CD4-positive, alpha-beta T cell treated with Interleukin-10 for 1 hour (primary cell): ENCODE measurements at places on chromosomes 3 and 15.

- DNase-seq, result no peak
Measured at GRCh38 chr3:59727902-59728586, 678.2 kb upstream of the CFAP20DC start.

- no peak for DNase-seq
Measured at GRCh38 chr3:72614394-72615074, 233.7 kb downstream of the SHQ1 start.

DNA sequence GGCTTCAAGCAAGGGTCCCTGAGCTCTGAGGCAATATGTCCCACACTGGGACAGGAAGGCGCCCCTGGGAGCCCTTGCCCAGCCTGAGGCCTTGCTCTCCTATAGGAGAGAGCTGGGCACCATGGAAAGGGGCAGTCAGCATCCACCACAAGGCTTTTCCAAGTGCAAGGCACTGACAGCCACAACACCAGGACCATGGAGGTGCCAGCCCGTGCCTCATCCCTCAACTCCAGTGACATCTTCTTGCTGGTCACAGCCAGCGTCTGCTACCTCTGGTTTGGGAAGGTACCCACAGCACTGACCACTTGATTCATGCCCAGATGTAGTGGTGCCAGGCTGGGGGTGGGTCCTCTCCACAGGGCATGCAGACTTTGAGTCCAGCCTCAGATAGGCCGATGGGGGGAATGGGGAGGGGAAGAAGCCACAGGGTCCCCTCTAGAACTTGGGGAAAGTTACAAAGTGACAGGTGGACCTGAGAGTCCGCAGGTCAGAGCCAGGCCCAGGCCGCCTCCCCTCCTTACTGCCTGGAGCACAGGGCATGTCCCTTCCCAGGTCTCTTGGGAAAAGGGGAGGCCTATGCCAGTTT, 11.8 kb downstream of the VILL start:
- DNase-seq, result no peak

DNA sequence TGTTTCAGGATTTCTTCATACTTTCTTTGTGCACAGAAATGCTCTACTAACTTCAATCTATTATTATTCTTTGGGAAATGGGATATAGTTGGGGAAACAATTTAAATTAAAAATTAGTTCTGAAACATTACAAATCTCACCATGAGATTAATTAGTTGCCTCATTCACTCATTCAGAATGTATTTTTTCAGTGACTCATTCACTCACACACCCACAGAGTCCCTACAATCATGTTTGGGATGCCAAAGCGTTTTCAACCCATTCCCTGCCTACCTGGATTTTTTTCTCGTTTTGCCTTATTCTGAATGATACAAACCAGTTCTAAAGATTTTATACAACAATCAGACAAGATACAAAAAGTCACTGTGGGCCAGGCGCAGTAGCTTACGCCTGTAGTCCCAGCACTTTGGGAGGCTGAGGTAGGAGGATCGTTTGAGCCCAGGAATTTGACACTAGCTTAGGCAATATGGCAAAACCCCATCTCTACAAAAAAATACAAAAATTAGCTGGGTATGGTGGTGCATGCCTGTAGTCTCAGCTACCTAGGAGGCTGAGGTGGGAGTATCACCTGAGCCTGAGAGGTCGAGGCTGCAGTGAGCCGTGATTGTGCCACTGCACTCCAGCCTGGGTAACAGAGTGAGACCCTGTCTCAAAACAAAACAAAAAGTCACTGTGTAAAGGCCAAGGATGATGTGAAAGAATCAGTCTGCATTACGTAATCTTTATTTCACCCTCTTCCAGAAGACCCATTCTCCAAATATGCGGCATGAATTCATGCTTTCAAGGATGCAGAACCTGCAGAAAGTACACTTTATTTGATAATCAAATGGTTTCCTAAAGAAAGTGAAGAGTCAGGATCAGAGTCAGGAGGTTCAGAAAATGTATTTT, 34.8 kb upstream of the ARHGEF3 start:
- no peak for DNase-seq

- DNase-seq, result no peak
Measured at GRCh38 chr3:107068980-107069379, 308.3 kb upstream of the CCDC54 start.

DNA sequence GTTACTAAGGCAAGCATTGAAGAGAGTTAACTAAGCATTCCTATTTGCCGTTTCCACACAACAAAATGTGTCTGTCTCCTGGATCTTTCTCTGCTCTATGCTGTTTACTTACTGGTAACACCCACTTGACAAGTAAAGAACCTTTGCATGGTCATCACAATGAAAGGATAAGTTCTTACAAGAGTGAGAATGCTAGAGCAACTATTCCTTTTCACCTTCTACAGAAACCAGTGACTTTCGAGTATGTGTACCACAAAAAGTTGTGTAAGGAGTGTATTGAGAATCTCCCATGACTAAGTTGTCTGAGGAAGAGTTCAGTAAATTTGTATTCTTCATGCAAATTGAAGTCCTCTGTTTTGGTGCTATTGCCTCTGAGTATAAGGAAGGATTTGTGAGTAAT, 10.8 kb downstream of the TIPARP start:
- no peak for DNase-seq

- DNase-seq, result no peak
Measured at GRCh38 chr3:16379838-16380237, 114.8 kb downstream of the OXNAD1 start.

- DNase-seq, result no peak
Measured at GRCh38 chr3:123486460-123486859, 37.6 kb upstream of the ADCY5 start.

GRCh38 chr3:123713211-123713610, 128.4 kb upstream of the HACD2 start:
- no peak for DNase-seq

GRCh38 chr15:71129669-71130068, 14.4 kb downstream of the THSD4 start:
- DNase-seq, result no peak

- peak; percentile 57 for DNase-seq
Measured at GRCh38 chr15:49145651-49146609, 9.5 kb downstream of the COPS2 start.

- DNase-seq, result no peak
Measured at GRCh38 chr3:185582236-185582635, 3.9 kb upstream of the SENP2 start.
